ENCODE measurements at places on chromosomes 16 and 17.
A peak's percentile ranks its signal among the peaks of the same experiment; 100 is the strongest.

- no peak for DNase-seq
These were observed 22.3 kb downstream of the CDH11 start for GRCh38 chr16:65099607-65100006.

DNA sequence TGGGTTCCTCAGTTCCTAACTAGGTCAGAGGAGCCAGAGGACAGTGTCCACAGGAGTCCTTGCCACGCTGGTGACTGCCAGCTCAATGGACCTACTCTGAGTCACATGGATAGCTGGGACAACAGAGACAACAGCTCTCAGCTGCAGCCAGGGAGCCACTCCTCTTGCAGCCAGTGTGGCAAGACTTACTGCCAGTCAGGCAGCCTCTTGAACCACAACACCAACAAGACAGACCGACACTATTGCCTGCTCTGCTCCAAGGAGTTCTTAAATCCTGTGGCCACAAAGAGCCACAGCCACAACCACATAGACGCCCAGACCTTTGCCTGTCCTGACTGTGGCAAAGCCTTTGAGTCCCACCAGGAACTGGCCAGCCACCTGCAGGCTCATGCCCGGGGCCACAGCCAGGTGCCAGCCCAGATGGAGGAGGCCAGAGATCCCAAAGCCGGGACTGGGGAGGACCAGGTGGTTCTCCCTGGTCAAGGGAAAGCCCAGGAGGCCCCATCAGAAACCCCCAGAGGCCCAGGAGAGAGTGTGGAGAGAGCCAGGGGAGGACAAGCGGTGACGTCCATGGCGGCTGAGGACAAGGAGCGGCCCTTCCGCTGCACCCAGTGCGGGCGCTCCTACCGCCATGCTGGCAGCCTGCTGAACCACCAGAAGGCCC, 6.7 kb downstream of the ZNF646 start:
- no peak for DNase-seq

- DNase-seq, result no peak
These were observed 31.2 kb downstream of the LYRM9 start for GRCh38 chr17:27862004-27862403.

GRCh38 chr16:10521681-10522274, 58.6 kb downstream of the EMP2 start:
- no peak for DNase-seq

GRCh38 chr17:45018848-45019711, 32.4 kb downstream of the DCAKD start:
- DNase-seq, result no peak

GRCh38 chr16:20291208-20292206, 35.8 kb downstream of the GP2 start:
- no peak for DNase-seq

DNA sequence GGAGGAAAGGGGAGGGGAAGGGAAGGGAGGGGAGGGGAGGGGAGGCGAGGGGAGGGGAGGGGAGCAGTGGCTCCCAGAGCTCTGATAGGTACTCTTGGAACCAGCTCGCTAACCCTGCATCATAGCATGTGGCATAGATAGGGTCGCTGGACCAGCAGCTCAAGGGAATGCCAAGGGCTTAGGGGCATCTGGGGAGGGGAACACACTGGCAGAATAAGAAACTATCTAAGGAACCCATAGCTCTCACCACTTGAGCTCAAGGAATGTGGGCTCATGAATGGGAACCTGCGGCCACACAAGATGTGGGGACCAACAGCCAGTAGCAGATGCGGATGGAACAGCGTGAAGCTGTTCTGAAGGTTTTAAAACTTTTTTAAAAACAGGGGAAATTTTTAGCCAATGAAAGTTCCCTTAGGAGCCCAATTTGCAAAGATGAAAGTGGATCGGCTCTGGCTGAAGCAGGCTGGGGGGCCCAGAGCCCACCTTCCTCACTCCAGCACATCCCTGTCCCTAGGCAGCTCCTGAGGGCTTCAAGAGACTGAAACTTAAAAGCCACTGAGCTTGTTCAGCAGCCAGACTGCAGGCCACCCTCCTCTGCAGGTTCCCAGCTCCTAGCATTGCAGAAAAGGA, 46.9 kb downstream of the PIMREG start:
- no peak for DNase-seq

DNA sequence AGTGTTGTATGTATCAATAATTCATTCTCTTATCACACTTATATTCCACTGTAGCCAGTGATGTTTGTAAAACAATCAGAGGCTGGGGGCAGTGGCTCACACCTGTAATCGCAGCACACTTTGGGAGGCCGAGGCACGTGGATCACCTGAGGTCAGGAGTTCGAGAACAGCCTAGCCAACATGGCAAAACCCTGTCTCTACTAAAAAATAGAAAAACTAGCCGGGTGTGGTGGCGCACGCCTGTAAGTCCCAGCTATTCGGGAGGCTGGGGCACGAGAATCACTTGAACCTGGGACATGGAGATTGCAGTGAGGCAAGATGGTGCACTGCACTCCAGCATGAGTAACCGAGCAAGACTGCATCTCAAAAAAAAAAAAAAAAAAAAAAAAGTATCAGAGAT, 217.0 kb downstream of the CPPED1 start:
- DNase-seq, result no peak

GRCh38 chr16:10897134-10897533, 20.1 kb downstream of the CIITA start:
- DNase-seq, result no peak

- DNase-seq, result peak; percentile 18
These were observed 42.7 kb upstream of the ANKFN1 start for GRCh38 chr17:56110463-56111135.

GRCh38 chr16:66414891-66415290, 12.2 kb upstream of the BEAN1 start:
- no peak for DNase-seq

GRCh38 chr16:16008666-16009065, 59.2 kb downstream of the ABCC1 start:
- DNase-seq, result no peak

DNA sequence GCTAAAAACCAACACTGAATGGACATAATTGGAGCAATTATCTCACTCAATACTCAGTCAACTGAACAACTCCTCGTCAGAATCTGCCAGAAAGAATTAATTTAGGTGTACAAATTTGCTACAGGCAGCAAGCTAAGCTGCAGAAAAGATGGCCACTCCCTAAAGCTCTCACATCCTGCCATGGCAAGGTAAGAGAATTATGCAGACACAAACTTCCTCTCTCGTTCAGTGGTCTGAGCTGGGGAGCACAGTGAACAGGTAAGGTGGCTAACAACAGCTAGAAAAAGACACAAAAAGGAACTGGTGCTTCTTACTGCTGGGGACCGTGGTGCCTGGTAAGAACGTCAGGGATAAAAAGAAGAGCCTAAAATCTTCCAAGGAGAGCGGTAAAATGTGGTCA, 74.9 kb upstream of the BCAR1 start:
- no peak for DNase-seq
